ENCODE measurements at places on chromosomes 5 and 9.

DNA sequence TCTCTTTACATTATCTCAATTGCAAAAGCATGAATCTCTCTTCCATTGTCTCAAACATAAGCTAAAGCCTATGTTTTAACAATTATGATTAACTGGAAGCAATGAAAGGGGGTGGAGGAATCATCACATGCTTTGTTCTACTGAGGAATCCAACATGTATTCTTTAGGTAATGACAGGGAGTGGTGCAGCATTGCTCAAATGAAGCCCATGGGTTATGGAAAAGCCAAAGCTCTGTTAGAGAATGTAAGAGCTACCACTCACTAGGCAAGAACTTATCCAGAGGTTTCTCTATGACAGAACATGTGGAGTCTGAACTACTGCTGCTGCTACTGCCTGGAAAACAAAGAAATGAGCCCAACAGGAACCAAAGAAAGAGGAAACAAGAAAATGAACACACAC lies 28.7 kb downstream of the KIF3A start:
- no peak for DNase-seq

GRCh38 chr9:19533373-19533772 lies 124.6 kb downstream of the ACER2 start:
- DNase-seq: no peak

- DNase-seq: no peak
Observed at GRCh38 chr5:168822745-168823281, 243.6 kb upstream of the PANK3 start.

- DNase-seq: no peak
Observed at GRCh38 chr9:25964239-25964638, 286.0 kb upstream of the TUSC1 start.

- DNase-seq: no peak
Observed at GRCh38 chr5:87853541-87853940, 415.1 kb downstream of the TMEM161B start.

- peak; percentile 8 for DNase-seq
Observed at GRCh38 chr5:100828071-100828897, 74.8 kb downstream of the ST8SIA4 start.

- no peak for DNase-seq
Observed at GRCh38 chr5:1786621-1787471, 12.8 kb downstream of the MRPL36 start.

GRCh38 chr5:76576996-76577395 lies 46.2 kb downstream of the F2RL2 start:
- DNase-seq: no peak

DNA sequence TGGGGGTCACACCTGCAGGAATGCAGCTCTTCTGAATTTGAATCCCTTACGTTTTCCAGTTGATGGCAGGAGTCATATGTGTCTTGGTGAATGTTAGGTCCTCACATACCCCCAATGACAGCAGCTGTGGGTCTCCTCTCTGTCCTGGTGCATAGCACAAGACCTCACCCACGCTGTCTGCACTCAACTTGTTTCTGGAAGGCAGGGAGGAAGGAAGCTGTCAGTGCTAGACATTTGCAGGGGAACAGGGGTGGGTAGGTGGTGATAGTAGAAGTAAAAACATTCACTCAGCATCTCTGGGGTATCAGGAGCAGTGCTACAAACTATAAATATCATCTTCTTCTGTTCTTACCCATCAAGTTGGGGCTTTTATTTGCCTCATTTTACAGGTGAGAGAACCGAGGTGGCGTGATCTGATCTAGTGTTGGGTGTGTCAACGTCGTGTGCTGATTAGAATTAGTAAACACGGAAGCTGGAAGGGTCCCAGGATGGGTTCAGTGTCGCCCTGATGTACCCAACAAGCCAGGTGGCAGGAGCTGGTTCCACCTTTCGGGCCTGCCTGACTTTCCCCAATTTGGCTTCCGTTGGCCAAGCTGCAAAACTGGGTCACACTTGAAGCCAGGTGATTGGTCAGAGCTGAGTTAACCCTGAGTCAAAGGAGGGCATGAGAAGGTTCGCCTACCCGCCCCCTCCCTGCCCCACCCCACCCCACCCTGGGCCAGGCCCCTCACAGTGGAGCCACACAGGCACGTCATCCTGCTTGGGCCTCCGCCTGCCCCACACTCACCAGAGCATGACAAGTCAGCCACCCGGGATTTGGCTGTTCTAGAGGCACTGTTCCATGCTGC lies 15.8 kb downstream of the ERGIC1 start:
- no peak for DNase-seq

GRCh38 chr9:134737842-134738580 lies 96.4 kb downstream of the COL5A1 start:
- no peak for DNase-seq

GRCh38 chr5:54761213-54761701 lies 224.1 kb downstream of the ESM1 start:
- DNase-seq: no peak

- DNase-seq: no peak
Observed at GRCh38 chr9:33659921-33660320, 135.4 kb upstream of the PRSS3 start.

- no peak for DNase-seq
Observed at GRCh38 chr9:107948086-107948485, 458.5 kb upstream of the KLF4 start.

DNA sequence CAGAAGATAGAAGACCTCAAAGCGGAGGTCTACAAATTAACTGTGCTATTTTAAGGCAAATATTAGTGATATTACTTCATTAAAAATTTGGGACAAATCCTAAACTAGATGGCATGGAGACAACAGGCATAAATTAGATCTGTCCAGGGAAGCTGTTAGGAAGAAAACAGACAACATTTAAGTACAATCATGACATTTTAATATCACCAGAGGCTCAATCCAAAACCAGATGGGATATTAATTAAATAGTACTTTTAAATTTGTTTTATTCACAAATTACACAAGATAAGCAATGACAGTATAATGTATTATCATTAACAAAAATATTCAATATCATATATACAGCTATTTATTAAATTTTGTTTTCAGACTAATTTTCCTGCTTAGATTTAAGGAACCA lies 161.1 kb downstream of the AP3B1 start:
- no peak for DNase-seq

DNA sequence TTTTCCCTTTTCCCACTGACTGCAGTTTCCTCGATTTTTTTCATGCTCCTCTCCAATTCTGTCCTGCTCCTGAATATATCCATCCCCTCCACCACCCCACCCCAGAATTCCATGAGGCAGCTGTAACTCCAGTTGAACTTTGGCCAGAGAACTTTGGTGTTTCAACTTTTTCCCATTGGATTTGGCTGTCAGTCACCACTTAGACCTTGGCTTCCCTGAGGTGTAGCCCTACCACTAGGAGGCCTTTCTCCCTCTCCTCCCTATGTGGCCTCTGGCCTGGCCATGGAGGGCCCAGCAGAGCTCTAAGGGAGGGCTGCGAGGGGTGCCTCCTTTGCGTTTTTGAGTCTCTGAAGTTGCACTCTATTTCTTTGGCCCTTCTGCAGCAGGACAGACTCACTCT lies 261.3 kb downstream of the PIK3R1 start:
- DNase-seq: no peak

DNA sequence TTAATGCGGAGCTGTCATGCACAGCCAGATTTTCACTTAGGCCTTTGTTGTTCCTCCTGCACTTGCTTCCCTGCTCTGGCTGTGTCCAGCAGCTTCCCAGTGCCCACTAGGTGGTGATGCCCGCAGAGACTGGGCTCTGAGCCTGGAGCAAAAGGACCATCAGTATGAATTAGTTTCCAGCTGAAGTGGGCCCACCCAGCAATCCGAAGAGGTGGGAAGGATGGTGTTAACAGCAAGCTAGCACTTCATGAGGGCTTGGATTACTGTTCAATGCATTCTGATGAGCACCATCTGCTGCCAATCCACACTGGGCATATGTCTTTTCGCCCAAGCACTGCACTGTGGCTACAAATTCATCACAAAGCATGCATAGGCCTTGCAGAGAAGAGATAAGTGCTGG lies 459.1 kb downstream of the SPOCK1 start:
- DNase-seq: no peak

GRCh38 chr5:76273206-76273885 lies 129.7 kb upstream of the IQGAP2 start:
- DNase-seq: no peak

DNA sequence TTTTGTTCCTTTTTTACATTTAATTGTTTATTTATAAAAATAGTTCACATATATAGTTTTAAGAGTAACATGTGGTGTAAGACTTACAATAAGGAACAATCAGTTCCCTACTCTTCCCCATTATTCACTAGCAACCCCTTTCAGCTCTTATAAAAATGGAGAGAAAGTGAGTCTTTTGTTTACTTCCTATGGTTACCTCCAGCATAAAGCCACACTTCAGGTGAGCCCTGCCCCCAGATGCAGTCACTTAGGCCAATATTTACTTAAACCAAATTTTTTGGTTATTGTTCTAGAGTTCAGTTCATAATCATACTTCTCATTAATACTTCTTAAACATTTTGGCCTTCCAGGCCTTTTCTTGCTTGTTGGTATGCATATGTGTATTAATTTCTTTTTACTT lies 33.7 kb downstream of the UBE2R2 start:
- no peak for DNase-seq

DNA sequence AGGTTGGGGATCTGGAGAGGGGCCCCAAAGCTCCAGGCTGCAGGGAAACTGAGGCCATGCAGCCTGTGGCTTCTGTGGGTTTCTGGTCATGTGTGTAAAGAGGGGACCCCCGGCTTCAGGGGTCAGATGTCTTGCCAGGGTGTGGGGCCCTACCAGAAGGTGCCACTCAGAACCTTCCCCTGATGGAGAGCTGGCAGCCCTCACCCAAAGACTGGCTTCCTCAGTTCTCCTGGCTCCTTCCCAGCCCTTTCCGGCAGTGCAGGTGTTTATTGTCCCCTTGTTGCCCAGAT lies 11.6 kb upstream of the LAMC3 start:
- no peak for DNase-seq

- no peak for DNase-seq
Observed at GRCh38 chr9:13322828-13323550, 43.5 kb upstream of the MPDZ start.

- no peak for DNase-seq
Observed at GRCh38 chr5:103371046-103371607, 112.6 kb downstream of the MACIR start.

DNA sequence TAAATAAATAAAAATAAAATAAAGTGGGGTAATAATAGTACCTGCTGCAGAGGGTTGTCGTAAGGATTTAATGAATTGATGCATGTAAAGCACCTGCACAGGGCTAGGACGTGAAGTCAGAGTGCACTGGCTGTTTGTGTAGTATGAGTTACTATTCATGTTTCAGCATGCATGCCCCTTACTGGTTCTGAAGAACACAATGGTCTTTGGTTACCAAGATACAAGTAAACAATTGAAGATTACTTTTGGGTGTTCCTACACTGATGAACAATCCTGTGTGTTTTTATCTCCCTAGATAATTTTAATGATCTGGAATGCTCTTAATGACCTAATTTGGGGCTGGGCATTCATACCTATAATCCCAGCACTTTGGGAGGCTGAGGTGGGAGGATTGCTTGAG lies 23.2 kb upstream of the PRRC2B start:
- DNase-seq: no peak
